ENCODE measurements at places on chromosomes 1 and 21. TPM values are rescaled to one million over a fixed set of nuclear protein-coding genes. Genes with fewer than 3 reads are reported as not detected.

DNA sequence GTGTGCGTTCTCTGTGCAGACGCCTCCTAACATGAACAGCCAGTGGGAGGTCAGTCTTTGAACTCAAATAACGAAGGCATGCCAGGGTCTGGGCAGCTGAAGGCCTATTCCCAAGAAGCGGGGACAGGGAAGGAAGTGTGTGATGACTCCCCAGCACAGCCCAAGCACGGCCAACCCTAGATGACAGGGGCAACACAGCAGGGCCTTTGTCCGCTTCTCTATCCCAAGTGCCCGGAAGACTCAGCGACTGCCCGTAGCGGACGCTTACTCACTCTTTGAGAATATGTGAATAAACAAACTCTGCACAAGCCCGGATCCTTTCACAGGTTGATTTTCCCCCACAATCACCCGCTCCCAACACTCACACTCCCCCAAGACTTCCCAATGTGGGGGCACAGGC is 11.2 kb downstream of the C1orf198 start:
- DNase-seq, result no peak

- no peak for DNase-seq
These were observed 13.3 kb downstream of the SLC66A1 start for GRCh38 chr1:19325368-19325957.

GRCh38 chr1:90534116-90534515 is 183.0 kb downstream of the BARHL2 start:
- DNase-seq, result no peak

GRCh38 chr1:93681989-93682412 is 364 bp upstream of the BCAR3 start:
- DNase-seq, result no peak

DNA sequence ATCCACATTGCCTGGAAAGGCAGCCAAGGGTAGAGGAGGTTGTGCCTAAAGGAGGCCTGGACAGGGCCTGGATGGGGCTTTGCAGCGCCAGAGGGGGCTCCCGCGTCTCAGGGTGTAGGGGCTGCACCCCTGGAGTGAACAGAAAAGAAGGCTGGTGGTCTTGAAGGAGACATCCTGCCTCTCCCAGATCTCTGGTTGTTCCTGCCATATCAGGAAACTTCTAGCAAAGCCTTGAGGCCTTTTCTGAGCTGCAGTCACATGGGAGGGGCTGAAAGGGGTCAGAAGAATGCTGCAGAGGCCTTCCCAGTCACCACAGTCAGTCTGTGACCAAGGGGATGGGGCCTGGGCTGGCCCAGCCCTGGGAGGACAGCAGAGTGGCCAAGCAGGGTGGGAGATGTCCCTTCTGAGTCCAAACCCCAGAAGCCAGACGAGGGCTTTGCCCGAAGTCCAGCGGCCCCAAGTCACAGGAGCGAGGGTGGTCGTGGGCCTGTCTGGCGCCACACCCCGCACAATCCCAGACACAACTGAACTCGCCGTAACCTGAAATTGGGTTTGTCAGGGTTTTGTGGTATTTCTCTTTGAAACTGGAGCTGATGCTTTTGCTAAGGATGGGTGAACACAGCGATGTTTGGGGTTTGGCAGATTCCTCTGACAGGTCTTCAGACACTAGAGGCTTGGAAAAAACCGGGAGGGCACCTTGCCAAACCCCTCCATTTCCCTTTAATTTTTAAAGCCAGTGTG is 29.6 kb downstream of the SIM2 start:
- DNase-seq, result no peak

The VTCN1 gene
- total RNA-seq, result 28.3 TPM

Data from mesothelial cell of epicardium (in vitro differentiated cells).